Left kidney (tissue), 8 donors: ENCODE measurements at places on chromosomes 12 and 14. TPM values are rescaled to one million over a fixed set of nuclear protein-coding genes. Genes with fewer than 3 reads are reported as not detected.

- DNase-seq: no peak
Measured at GRCh38 chr12:82300611-82301010, 57.6 kb downstream of the CCDC59 start.

DNA sequence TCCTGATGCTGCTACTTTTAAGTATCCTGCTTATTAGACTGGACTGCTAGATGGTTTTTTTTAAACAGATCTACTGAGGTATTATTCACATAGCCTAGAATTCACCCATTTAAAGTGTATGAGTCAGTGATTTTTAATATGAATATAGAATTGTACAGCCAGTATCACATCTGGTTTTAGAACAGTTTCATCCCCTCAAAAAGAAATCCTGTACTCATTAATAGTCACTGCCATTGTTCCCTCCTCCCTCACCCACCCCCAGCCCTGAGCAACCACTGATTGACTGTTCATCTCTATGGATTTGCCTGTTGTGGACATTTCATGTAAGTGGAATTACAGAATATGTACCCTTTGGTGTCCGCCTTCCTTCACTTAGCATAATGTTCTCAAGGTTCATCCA is 98.4 kb downstream of the PPP2R5C start:
- no peak for DNase-seq

DNA sequence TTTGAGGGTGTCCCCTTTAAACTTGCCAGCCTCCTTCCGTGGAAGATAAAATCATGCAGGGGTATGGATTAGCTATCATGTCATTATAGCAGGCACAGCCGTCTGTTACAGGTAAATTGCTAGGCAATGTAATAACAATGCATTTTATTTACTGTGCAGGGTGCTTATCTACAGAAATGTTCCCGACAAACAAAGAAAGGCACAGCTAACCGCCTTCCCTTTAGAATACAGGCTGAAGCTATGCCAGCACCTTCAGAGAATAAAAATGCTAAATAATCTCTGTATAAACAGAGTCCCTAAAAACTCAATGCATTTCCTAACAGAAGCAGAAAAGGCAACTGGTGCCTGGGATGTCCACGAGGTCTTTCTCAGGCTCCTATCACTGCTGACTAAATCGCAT is 239.2 kb downstream of the SPTSSA start:
- no peak for DNase-seq

DNA sequence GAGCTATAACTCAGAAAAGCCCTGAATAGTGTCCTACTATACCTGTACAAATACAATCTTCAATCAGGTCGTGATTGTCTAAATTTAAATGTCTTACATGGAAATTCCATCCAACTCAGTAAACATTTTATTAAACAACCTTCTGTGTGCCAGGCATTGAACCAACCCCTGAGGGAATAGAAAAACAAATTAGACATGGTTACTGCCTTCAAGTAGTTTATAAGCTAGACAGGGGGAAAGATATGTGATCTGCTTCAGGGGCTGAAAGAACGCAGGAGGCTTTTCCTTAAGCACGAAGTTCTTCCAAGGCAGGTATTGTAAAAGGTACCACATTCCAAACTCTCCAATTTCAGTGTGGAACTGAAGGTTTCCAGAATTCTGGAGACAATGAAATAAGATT is 39.7 kb upstream of the STAB2 start:
- no peak for DNase-seq

GRCh38 chr12:49529414-49529813 is 9.4 kb upstream of the KCNH3 start:
- no peak for DNase-seq

DNA sequence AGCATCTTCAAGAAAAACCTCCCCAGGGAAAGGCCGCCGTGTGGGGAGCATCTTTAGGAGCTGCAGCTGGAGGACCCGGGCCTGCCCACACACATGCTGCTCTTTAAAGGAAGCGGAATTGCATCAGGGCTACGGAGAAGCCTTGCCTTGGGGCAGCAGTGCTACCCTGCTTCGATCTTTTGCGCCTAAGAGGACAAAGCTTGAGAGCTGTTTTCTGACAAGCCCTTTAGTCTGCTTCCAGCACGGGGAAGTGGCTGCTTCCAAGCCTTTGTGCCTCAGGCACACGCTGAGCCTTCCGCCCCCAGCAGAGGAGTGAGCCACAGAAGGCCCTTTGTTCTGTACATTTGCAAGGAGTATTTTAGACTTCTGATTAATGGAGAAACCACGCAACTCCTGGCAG is 31.5 kb downstream of the COA8 start:
- no peak for DNase-seq

DNA sequence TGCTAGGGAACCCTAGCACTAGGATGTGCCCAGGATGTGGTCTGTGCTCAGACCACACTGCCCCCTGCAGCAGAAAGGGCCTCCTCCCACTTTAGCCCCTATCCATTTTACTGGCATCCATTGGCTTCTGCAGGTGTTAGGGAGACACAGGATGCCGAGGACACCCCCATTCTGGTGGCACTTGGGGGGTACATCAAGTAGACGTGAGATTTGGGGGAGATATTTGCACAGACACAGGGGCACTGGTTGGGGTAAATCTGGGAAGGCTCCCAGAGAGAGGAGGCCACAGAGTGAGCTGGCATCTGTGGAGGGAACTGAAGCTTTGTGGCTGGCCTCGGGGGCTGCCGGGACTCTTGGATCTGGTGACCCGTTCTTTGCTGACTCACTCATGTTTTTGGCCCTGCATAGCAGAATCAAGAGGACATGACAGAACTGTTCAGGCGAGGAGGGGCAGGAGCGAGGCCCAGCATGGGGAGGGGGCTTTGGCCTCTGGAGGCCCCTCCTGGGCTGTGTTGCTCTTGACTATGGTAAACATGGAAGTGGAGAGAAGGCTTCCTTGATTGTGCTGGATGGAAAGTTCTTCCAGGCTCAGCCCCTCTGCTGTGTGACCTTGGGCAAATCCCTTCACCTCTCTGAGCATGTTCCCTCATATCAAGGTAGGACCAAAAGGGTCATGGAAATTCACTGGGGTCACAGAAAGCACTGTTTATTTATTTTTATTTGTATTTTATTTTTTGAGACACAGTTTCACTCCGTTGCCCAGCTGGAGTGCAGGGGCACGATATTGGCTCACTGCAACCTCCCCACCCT is 1.8 kb downstream of the PLBD2 start:
- DNase-seq: no peak

DNA sequence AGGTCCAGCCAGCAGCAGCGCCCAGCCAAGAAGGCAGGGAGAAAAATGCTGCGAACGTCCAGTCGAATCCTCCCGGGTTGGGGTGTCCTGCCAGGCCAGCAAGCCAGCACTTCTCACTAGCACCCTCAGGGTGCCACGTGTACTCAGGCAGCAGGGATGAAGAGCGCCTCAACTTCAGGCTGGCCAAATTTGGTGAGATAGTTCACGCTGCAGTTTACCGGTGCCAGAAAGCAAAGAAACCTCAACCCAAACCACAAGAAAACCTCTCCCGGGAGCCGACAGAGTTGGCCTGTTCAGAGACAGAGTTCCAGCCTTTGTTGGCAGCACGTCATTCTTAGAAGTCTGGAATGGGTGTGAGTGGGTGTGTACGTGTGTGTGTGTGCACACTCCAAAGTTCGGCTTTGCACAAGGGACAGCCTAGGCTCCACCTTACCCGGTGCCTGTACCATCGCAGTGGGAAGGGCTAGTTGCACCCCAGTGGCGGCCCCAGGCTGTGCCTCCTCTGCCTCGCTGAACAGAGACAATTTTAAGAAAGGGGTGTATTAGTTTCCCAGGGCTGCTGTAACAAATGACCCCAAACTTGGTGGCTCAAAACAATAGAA is 42.1 kb downstream of the ELK3 start:
- no peak for DNase-seq

DNA sequence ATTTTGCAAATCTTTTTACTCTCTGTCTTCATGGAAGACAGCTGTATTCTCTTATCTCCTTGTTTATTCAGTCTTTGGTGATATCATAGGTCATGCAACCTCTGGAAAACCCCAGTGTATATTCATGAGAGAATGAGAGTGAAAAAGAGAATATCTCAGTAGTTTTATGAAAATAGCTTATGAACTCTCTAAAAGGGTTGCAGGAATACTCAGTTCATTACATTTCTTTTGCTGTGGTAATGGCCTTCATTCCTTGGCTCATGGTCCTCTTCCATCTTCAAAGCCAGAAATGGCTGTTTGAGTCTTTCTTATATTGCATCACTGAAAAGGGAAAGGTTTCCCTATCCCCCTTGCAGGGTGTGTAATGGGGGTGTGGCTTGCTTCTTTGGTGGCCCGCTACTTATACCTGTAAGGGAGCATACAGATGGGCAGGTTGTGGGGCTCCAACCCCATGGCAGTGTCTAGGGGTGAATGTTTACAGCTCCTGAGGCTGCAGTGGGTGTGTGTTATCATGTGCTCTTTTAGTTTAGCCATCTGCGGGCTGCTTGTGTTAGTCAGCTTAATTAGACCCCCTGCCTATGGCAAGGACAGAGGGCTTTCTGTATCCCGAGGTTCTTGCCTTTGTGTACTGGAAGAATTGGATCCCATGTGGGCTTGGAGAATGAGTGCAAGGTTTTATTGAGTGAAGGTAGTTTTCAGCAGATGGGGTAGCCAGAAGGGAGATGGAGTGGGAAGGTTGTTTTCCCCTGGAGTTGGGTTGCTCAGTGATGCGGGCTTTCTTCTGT is 150.2 kb downstream of the CCDC91 start:
- no peak for DNase-seq

DNA sequence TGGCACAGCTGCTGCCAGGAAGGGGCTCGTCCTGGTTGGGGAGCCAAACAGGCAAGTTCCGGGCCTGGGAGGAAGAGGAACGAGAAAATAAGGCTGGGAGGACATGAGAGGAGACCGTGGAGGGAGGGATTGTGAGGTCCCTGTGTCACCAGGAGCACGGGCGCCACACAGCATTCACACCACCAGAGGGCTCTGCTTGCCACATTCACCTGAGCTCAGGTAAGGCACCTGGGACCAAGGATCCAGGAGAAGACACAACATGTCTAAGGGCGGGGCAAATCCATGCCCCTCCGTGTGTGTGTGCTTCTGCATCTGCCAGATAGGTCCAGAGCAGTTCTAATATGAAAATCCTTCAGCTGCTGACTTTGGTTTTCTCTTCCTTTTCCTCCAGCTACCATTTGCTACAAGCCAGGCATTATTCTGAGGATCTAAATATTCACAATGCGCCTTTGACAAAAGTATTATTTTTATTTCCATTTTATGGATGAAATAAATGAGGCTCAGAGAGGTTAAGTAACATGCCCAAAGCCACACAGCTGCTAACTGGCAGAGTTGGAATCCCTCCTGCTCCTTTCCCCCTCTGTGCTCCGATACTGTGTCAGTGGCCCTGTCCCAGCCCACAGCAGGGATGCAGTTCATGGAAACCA is 14.6 kb downstream of the RAPGEF3 start:
- DNase-seq: no peak

GRCh38 chr12:92552412-92553108 is 150.2 kb upstream of the PLEKHG7 start:
- no peak for DNase-seq

DNA sequence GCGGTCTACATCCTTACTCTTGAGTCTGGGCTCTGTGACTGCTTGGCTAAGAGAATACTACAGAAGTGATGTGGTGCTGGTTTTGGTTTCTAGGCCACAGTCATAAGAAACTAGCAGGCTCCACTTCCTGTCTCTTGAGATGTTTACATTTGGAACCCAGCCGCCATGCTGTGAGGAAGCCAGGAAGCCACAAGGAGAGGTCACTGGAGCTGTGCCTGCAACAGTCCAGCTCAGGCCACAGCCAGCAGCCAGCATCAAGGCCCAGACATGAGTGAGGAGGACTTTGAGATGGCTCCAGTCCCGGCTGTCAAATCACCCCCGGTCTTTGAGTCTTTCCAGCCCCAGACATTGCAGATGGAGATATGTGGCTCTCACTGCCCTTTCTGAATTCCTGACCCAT is 12.9 kb upstream of the FAM181A start:
- DNase-seq: no peak

- no peak for DNase-seq
Measured at GRCh38 chr12:16183541-16183940, 93.9 kb downstream of the SLC15A5 start.

DNA sequence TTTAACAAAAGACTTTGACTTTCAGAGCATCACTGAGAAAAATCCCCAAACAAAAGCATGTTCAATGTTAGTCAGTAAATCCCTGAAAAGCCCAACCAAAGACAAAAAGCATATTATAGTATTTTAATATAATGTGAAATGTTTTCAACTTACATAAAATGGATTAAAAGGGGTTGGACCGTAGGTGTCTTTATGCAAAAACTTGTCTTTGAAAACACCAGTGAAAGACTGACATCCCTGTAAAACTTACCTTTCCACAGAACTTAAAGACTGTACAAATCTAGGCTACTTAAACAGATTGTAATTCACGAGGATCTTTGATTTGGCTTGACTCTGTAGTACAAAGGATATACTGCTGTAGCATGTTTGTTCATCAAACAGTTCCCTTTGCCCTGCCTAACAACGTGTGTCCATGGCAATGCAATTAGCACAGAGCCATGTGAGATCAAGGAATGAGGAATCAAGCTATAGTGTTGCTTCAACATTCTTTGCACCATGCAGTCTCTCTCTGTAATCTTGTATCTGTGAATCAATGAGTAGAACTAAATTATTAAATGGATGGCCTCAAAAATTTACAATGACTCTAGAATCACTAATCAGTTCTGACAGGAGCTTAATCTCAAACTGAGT is 138.5 kb upstream of the SYT1 start:
- no peak for DNase-seq

- DNase-seq: no peak
Measured at GRCh38 chr12:262113-262512, 523 bp downstream of the SLC6A13 start.

DNA sequence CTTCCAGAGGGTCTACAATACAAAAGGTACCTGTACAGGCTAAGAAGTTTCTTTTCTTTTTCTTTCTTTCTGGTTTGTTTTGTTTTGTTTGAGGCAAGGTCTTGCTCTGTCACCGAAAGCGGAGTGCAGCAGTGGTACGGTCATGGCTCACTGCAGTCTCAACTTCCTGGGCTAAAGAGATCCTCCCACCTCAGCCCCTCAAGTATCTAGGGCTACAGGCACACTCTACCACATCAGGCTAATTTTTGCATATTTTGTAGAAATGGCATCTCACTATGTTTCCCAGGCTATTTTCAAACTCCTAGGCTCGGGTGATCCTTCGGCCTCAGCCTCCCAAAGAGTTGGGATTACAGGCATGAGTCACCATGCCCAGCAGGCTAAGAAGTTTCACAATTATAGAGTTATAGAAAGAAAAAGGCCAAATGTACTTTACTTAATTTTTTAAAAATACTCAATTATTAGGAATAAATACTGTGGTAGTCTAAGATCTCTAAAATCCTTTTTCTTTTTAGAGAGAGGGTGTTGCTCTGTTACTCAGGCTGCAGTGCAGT is 3.0 kb upstream of the PIGH start:
- DNase-seq: no peak

- no peak for DNase-seq
Measured at GRCh38 chr12:106492857-106493256, 89.9 kb upstream of the RFX4 start.

SERPINA3 gene
- 0.33 TPM for polyA plus RNA-seq

CELA1 gene
- not detected for polyA plus RNA-seq

PDZRN4 gene
- polyA plus RNA-seq: 6.6 TPM

NEUROD4 gene
- polyA plus RNA-seq: not detected
